ENCODE measurements at places on chromosomes 2 and 18.

GRCh38 chr2:191401287-191401686, 156.1 kb downstream of the MYO1B start:
- DNase-seq, result no peak

DNA sequence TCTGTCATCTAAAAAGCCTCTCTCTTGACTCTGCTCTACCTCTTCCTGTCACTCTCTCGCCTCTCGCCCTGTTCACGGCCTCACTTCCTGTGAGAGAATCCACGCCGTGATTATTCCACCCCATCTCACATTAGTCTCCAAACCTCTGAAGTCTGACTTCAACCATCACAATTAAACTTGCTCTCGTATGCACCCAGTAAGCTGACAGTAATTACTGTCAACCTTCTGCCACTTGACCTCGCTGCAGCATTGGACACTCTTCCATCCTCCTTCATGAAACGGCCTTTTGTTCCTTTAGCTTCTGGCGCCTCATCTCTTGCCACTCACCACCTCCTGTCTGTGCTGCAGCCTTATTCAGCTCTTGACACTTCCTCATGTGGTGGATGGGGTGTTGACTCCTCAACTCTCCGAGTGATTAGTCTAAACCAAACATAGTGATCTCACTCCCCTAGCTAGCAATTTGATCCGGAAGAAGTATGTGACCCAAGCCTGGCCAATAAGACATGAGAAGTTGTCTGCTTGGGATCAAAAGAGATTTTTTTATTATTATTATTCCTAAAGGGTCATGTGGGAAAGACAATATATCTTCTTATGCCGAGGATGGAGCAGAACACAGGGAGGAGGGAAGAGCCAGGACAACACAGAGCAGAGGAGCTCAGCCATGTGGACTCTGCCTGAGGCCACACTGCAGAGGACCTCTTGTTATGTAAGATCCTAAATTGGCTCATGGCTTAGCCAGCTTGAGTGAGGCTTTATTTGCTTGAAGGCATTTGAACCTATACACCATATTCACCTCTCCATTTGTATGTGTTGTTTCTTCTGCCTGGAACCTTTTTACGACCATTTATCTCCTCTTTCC, 38.4 kb upstream of the MYO1B start:
- no peak for DNase-seq

DNA sequence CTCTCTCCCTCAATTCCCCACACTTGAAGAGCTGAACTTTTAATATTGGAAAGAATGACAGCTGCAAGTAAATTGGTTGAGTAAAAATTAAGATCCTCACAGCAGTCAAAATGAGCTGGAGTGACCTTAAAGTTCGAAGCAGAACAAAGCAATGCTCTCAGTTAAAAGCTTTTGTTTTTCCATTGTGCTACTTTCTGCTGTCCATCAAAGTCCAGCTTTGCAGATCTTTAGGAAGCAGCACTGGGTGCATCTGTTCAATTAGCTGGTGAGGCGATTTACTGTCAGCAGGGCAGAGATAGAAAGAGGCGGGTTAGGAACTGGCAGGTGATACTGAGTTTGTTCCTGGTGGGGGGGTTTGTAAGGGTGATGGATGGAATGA, 834.8 kb downstream of the CPS1 start:
- no peak for DNase-seq

GRCh38 chr2:20291106-20291564, 59.5 kb downstream of the PUM2 start:
- no peak for DNase-seq

- DNase-seq, result no peak
Observed at GRCh38 chr18:45218436-45218835, 396.8 kb upstream of the SLC14A2 start.

- no peak for DNase-seq
Observed at GRCh38 chr2:3754280-3754679, 50.9 kb downstream of the DCDC2C start.

- no peak for DNase-seq
Observed at GRCh38 chr2:239554766-239555570, 154.1 kb upstream of the HDAC4 start.

DNA sequence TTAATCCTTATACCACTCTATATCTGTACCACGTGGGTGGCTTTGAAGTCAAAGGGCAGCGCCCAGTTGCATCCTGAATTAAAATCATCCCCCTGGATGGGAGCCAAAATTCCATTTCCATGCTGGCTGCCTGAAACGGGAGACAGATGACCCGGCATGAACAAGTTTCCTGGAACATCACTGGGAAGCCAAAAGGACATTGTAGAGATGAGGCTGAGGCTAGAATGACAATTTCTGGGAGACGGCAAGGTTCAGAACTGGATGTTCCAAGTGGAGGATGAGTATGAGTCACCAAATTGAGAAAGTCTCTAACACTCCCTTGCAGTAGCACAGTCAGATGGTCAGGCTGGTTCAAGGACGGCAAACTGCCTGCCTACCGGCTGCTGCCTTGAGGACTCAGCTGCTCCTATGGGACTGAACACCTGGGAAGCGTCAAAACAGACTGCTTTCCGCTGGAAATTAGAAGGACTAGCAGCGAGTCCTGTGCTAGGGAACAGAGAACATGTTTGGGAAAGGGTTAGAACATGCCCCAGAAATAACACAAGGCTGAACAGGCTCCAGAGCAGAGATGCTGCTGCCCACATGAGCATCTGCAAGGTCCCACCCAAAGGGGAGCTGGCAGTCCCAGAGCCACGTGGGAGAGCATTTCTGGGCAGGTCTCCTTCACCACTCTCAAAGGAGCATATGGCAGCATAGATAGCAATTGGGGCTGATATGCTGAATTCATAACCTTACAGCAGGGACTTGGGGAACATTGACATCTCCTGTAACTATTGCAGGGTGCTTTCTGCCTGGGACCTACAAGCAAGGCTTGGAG, 32.0 kb downstream of the YPEL5 start:
- DNase-seq, result no peak

GRCh38 chr2:102229141-102229769, 42.4 kb downstream of the IL1RL2 start:
- DNase-seq, result no peak

DNA sequence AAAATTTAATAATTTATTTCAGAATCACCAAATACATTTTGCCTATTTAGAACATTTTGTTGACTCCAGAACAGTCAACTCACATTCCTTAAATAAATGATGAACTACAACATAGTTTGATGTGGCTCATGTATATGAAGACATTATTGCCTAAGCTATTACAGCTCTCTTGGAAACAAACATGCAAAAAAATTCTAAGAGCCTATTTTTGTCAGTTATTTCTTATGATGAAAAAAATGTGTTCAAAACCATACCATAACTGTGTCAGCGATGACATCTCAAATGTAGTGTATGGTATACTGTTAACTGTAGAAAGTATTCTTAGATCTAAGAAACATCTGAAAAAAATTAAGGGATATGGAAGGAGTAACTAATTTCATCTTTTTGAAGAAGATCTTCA, 6.3 kb upstream of the EMILIN2 start:
- no peak for DNase-seq

- no peak for DNase-seq
Observed at GRCh38 chr2:182554950-182555349, 128.1 kb upstream of the PDE1A start.

DNA sequence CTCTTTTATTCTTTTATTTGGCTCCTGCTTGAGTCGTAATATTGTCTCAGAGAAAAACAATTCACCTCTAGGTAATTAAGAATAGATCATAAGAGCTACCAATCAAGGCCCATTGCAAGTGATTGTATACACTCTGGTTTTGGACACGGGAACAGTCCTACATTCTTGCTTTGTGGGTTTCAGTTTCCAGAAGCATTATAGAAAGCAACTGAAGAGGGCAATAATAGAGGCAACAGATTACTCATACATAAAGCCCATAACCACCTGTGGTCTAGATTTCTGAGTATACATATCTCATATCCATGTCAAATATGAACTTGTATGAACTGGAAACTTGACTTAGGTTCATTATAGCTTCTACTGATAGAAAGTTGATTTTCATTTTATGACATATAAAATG, 65.4 kb downstream of the DIS3L2 start:
- DNase-seq, result no peak

- DNase-seq, result no peak
Observed at GRCh38 chr2:68263632-68264031, 11.3 kb upstream of the PPP3R1 start.

GRCh38 chr2:219672406-219672805, 45.0 kb downstream of the SLC4A3 start:
- no peak for DNase-seq

DNA sequence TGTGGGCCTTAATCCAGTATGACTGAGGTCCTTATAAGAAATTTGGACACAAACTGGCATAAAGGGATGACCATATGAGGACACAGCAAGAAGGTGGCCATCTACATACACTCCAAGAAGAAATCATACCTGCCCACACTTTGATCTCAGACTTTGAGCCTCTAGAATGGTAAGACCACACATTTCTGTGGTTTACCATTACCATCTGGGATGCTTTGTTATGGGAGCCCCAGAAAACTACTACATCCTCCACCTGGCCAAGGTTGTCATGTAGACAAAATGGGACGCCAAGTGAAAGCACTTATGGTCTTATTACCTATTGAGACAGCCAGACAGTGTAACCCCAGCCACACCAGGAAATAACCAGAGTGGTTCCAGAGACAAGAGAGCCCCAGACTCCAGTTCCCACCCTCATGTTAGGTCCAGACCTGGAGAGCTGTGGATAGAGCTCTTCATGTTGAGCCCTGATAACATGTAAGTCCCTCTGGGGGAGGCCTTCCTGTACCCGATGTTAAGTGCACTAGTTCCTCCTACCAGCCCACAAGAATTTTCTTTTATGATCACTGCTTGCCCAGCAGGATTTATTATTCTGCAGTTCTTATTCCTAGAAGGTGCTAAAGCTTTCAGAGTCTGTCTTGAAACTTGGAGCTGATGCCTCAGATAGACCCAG, 4.6 kb upstream of the ADD2 start:
- DNase-seq, result no peak

DNA sequence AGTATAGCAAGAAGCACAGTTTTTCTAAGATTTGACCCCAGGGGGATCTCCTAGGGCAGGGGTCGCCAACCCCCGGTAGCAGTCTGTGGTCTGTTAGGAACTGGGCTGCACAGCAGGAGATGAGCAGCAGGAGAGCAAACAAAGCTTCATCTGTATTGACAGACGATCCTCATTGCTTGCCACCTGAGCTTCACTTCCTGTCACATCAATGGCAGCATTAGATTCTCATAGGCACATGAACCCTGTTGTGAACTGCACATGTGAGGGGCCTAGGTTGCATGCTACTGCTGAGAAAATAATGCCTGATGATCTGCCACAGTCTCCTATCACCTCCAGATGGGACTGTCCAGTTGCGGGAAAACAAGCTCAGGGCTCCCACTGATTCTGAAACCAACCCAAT, 136.2 kb downstream of the RGPD3 start:
- DNase-seq, result no peak

DNA sequence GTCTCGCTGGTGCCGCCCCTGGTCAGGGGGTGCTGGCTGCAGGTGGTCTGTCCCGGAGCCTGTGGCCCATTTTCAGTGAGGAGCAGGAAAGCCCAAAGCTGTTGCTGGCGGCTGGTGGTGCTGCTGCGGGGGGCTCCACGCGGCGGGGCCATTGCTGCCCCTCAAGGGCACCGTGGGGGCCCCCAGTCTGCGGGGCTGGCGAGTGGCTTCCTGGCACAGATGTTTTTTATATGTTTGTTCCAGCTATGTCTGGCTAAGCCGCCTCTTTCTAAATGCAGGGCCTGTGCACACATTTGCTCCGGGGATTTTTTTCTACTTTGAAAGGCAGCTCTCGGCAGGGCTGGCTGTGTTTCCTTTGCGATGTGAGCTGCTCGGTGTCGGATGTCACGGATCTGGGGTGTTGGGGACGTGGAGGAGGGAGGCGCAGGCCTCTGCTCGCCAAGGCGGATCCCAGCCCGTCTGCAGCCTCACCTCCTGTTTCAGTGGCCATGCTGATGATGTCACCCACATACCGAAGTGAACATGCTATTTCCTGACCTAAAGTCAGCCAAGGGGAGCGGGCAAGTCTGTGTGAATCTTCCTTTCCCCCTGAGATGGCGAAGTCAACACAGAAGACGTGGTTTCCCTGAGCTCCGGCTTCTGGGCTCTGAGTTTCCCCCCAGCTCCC, 112.0 kb upstream of the CTDP1 start:
- no peak for DNase-seq

GRCh38 chr2:136055929-136056688, 61.8 kb downstream of the CXCR4 start:
- no peak for DNase-seq

DNA sequence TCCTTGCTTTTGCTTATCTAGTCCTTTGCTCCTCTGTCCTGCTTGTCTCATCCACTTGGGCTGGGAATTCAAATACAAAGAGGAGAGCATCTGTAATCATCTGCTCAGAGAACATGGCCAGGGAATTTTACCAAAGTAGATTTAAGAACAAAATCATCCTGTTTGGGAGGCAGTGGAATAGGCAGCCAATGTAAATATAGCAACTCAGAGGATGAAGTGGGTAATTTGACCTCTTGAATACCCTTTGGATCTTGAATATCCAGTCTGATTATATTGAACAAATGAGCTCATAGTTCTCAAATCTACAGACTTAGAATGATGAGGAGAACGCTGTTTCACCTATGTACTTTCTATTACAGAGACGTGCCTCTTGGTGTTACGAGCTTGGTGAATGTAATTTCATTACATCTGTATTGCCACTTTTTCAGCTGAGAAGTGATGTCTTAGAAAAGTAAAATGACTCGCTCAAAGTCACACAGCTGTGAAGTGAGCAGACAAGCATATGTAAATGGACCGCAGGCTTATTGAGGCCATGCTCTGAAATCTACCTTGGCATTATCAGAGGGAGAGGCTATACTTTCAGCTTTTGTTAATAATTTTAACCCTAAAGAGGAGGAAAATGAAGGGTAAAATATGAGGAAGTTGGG, 266.3 kb downstream of the MTX2 start:
- DNase-seq, result no peak

DNA sequence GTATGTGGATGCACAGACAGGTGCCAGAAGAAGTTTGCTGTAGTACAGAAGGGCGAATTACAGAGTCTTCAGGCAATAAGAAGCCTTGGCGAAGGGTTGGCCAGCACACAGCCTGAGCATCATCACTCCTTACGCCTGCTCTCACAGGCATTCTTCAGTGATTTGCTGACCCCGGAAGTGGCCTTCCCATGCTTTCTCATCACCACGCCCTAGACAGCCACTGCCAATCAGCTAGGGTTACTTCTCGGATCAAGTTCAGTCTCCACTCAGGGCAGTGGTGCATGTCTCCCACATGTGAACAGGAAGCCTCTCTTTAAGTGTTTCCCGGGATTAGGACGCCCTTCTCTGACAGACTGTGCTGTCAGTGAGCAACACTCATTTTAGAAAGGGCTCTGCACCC, 81.8 kb downstream of the C1QL2 start:
- DNase-seq, result no peak

DNA sequence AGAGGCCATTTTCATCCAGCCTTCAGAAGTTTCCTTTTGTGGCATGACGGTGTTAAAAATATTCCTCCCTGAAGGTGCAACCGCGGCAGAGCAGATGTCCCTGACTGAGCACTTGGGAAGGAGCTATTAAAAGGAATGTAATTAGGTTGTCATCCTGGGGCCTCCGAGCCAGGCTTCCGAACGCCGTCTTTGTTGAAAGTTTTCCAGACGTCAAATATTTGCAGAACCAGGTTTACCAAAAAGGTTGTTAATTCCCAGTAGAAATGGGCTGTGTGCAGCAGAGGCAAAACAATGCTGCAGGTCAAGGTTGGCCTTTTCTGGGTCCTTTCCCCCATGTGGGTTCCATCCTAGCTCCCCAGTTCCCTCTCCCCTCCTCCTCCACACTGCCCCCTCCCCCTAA, 110.0 kb upstream of the STPG4 start:
- DNase-seq, result no peak

GRCh38 chr2:71615767-71616730, 162.7 kb downstream of the DYSF start:
- no peak for DNase-seq

Measured in activated naive CD4-positive, alpha-beta T cell treated with anti-CD3 and anti-CD28 coated beads, Interleukin-2, amount 50 U/mL, for 16 hours (primary cell).